Endothelial cell of coronary artery (primary cell): ENCODE measurements at places on chromosomes 7 and 10. TPM values are rescaled to one million over a fixed set of nuclear protein-coding genes. Genes with fewer than 3 reads are reported as not detected.

IKZF1 gene
- not detected in 2 replicates for total RNA-seq

TSPAN12 gene
- 10.7 and 21.1 TPM in 2 replicates for total RNA-seq

EGR2 gene
- total RNA-seq, result 0.09 and 0.18 TPM in 2 replicates

ENO4 gene
- under 0.01 and 0.28 TPM in 2 replicates for total RNA-seq

AKR1C4 gene
- not detected in 2 replicates for total RNA-seq

LIPM gene
- total RNA-seq, result not detected in 2 replicates

MRM2 gene
- 12.0 and 12.1 TPM in 2 replicates for total RNA-seq

COL28A1 gene
- not detected in 2 replicates for total RNA-seq

IL15RA gene
- 8.5 and 9.7 TPM in 2 replicates for total RNA-seq

NFE2L3 gene
- total RNA-seq, result 32.2 and 55.4 TPM in 2 replicates

CDHR3 gene
- total RNA-seq, result 1.3 and 1.7 TPM in 2 replicates

CCDC146 gene
- 1.1 and 1.4 TPM in 2 replicates for total RNA-seq

HOXA3 gene
- total RNA-seq, result 0.63 and 0.75 TPM in 2 replicates

ARHGAP22 gene
- total RNA-seq, result 54.2 and 72.1 TPM in 2 replicates

TMEM140 gene
- 8.3 and 8.8 TPM in 2 replicates for total RNA-seq

LRRD1 gene
- not detected in 2 replicates for total RNA-seq

DNAJB6 gene
- 109 and 120 TPM in 2 replicates for total RNA-seq

GALNT17 gene
- not detected in 2 replicates for total RNA-seq

MCM10 gene
- 5.1 and 14.1 TPM in 2 replicates for total RNA-seq

OPN4 gene
- total RNA-seq, result not detected in 2 replicates

UPK3BL2 gene
- total RNA-seq, result 3.2 and 3.6 TPM in 2 replicates

MYL10 gene
- not detected in 2 replicates for total RNA-seq

TPK1 gene
- total RNA-seq, result 8.3 and 11.1 TPM in 2 replicates

GIGYF1 gene
- 12.1 and 16.4 TPM in 2 replicates for total RNA-seq

TIMM23B gene
- total RNA-seq, result 12.0 and 18.1 TPM in 2 replicates

NKX2-3 gene
- not detected in 2 replicates for total RNA-seq

ADRB1 gene
- total RNA-seq, result not detected in 2 replicates

CARD11 gene
- total RNA-seq, result 37.6 and 46.0 TPM in 2 replicates

CHST12 gene
- 4.6 and 6.7 TPM in 2 replicates for total RNA-seq

ANK3 gene
- 2.6 and 6.1 TPM in 2 replicates for total RNA-seq

RBP3 gene
- not detected in 2 replicates for total RNA-seq

OR6B1 gene
- total RNA-seq, result 0.09 TPM in 1 of 2 replicates, not detected in the other

VWC2 gene
- not detected in 2 replicates for total RNA-seq

UBE2D1 gene
- total RNA-seq, result 7.4 and 10.2 TPM in 2 replicates

HMX3 gene
- not detected in 2 replicates for total RNA-seq

CYP3A7 gene
- not detected in 2 replicates for total RNA-seq

HOXA6 gene
- 0.36 and 1.3 TPM in 2 replicates for total RNA-seq

TUBB8 gene
- not detected in 2 replicates for total RNA-seq

COBL gene
- total RNA-seq, result under 0.01 TPM in 1 of 2 replicates, not detected in the other

SERPINE1 gene
- total RNA-seq, result 1,365 and 3,900 TPM in 2 replicates

PRLHR gene
- total RNA-seq, result not detected in 2 replicates

PCBD1 gene
- 39.5 and 52.4 TPM in 2 replicates for total RNA-seq

FAM25C gene
- total RNA-seq, result not detected in 2 replicates

PNLIP gene
- not detected in 2 replicates for total RNA-seq

OR2A42 gene
- total RNA-seq, result 0.09 TPM in 1 of 2 replicates, not detected in the other

HMX2 gene
- not detected in 2 replicates for total RNA-seq

IQCE gene
- total RNA-seq, result 6.0 and 6.9 TPM in 2 replicates

LLCFC1 gene
- not detected in 2 replicates for total RNA-seq

GBX1 gene
- not detected in 2 replicates for total RNA-seq

ARMC3 gene
- not detected in 2 replicates for total RNA-seq

RSPH10B gene
- under 0.01 and 0.09 TPM in 2 replicates for total RNA-seq

PLCE1 gene
- under 0.01 and 0.19 TPM in 2 replicates for total RNA-seq

CFAP46 gene
- 1.1 and 2.3 TPM in 2 replicates for total RNA-seq

TMUB1 gene
- 12.1 and 16.7 TPM in 2 replicates for total RNA-seq

HTRA1 gene
- 69.6 and 131 TPM in 2 replicates for total RNA-seq

CCDC186 gene
- total RNA-seq, result 13.0 and 18.1 TPM in 2 replicates

ANTXRL gene
- not detected in 2 replicates for total RNA-seq

OPALIN gene
- total RNA-seq, result not detected in 2 replicates

HOGA1 gene
- total RNA-seq, result 0.09 and 0.18 TPM in 2 replicates
